ENCODE measurements at places on chromosomes 3 and 15. TPM values are rescaled to one million over a fixed set of nuclear protein-coding genes. Genes with fewer than 3 reads are reported as not detected.

DNA sequence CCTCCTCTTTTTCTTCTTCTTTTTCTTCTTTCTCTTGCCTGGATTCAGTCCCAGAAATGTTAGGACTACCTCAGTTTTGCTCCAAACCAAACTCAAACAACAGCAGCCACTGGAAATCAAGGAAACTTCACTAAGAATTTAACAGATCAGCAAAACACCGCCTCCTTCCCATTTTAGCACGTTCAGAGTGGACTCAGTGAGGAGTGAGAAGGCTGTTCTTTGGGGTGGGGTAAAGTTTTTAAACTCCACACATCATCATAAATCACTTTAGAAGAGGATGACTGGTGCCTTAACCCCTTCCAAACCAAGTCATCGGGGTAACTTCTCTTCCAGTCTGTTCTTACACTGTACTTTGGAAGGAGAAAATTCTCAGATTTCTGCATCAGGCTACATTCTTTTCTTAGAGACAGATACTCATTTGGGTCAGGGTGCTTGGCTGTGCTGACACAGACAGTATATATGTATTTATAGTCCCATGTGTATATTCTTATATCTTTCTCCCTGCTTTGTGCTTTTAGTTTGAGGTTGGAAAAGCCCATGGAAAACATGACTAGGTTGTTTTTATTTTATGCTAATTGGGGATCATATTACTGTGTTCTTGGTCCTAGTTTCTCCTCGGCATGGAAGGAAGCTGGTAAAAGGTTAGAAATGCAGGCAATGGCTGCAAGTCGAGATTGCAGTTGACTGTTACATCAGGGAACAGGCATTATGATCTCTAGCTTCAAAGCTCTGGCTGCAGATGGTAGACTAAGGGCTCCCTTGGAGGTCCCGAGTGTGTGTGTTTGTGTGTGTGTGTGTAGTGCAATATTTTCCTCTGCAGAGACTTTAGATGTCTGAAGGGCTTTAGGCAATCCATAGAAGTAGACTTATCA lies at the start of gene CCDC80:
Gene CCDC80 (minus strand): TSS at position 214 of the 872 bp plus-strand sequence. CDS start 1,238 bp downstream, outside the sequence.
- DNase-seq: peak; percentile 71

DNA sequence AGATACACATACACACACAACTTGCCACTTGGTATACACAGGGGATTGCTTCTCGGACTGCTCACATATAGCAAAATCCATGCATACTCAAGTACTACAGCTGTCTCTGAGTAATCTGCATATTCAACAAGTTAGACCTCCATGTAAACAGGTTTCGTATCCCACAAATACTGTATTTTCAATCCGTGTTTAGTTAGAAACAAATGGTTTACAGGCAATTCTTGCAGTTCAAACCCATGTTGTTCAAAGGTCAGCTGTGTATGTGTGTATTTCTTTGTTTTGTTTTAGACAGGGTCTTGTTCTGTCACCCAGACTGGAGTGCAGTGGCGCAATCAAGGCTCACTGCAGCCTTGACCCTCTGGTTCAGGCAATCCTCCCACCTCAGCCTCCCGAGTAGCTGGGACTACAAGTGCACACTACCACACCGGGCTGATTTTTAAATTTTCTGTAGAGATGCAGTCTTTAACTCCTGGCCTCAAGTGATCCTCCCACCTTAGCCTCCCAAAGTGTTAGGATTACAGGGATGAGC lies 248.8 kb downstream of the PCCB start:
- no peak for DNase-seq

DNA sequence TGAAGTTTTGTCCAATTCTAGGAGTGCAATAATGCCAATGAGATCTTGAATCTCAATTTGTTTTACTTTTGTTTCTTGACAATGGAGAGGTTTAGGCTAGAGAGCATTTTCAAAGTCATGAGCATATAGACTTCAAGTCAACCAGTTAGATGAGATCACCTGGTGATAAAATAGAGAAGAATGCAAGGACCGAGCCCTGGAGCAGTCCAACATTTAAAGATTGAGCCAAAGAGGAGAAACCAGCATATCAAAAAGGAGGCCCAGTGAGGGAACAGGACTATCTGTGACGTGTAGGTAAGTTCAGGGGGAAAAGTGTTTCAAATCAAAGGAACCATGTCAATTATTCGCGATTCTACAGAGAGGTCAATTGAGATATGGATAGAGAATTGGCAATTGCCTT lies 1.7 kb upstream of the PIAS1 start:
- DNase-seq: no peak

GRCh38 chr15:53979051-53979788 lies 979 bp downstream of the UNC13C start:
- no peak for DNase-seq

- DNase-seq: no peak
Measured at GRCh38 chr3:191246630-191247029, 47.6 kb downstream of the OSTN start.

- DNase-seq: no peak
Measured at GRCh38 chr3:36695113-36695768, 69.1 kb downstream of the DCLK3 start.

- DNase-seq: no peak
Measured at GRCh38 chr3:155595371-155595770, 149.5 kb downstream of the PLCH1 start.

GRCh38 chr3:76554707-76555106 lies 485.2 kb upstream of the ROBO2 start:
- DNase-seq: no peak

GRCh38 chr15:70469651-70470555 lies 293.5 kb downstream of the UACA start:
- DNase-seq: no peak

DNA sequence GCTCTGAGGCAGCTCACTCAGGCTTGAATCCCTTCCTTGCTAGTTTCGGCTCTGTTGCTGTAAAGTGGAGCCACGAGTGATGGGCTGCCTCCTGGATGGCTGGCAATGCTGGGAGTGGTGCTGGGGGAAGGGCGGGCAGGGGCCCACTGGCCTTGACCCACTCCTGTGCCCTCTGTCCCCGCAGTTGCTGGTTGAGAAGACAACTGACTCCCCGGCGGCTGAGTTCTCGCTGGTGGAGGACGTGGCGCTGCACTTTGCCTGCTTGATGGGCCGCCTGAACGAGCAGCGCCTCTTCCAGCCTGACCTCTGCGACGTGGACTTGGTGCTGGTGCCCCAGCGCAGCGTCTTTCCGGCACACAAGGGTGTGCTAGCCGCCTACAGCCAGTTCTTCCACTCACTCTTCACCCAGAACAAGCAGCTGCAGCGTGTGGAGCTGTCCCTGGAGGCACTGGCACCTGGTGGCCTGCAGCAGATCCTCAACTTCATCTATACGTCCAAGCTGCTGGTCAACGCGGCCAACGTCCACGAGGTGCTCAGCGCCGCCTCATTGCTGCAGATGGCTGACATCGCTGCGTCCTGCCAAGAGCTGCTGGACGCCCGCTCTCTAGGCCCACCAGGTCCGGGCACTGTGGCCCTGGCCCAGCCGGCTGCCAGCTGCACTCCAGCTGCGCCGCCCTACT lies 4.7 kb downstream of the ZBTB47 start:
- DNase-seq: peak; percentile 68

DNA sequence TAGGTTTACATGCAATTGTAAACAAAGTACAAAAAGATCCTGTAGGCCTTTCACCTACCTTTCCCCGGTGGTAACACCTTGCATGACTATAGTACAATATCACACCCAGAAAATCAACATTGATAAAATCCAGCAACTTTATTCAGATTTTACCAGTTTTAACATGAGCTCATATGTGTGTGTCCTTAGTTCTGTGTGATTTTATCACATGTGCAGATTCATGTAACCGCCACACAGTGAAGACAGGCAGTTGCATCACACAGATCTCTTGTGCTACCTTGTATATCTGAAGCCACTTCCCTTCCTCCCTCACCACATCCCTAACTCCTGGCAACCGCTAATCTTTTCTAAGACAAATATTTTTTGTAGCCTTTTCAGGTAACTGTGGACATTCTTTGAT lies 183.5 kb upstream of the C2CD4B start:
- DNase-seq: no peak

DNA sequence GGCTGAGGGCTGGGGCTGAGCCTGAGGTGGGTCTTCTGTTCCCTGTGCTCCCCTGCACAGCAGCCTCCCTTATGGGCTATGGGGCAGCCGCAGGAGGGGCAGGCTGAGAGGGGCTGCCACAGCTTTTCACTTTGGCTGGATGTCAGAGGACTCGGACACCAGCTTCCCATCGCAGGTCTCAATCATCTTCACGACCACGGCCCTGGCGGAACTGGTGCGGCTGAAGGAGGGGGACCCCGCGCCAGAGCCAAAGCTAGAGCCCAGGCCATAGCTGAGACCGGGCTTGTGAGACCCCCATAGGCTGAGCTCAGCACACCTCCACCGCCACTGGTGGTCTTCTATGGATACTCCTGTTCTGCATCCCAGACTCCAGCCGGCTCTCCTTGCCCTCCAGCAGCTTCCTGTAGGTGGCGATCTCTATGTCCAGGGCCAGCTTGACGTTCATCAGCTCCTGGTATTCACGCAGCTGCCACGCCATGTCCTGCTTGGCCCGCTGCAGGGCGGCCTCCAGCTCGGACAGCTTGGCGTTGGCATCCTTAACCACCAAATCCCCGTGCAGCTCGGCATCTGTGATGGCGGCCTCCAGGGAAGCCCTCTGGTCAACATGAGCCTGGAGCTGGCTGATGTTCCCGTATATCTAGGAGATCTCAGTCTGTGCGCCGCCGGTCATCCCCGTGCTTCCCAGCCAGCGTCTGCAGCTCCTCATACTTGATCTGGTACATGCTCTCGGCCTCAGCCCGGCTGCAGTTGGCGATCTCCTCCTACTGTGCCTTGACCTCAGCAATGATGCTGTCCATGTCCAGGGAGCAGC lies 181.7 kb upstream of the SYNPR start:
- no peak for DNase-seq

Gene CCDC54
- total RNA-seq: not detected

Gene CAMP
- total RNA-seq: not detected

Gene SUSD5
- total RNA-seq: 2.8 TPM

Gene HES1
- 35.0 TPM for total RNA-seq

Gene FOXB1
- not detected for total RNA-seq

Gene TMEM44
- total RNA-seq: 11.9 TPM

Gene CNTN6
- not detected for total RNA-seq

Gene MCTP2
- total RNA-seq: 2.1 TPM

Measured in sigmoid colon (tissue), 7 donors.